Left lung (tissue), 14 donors: ENCODE measurements at places on chromosomes 3 and 15. TPM values are rescaled to one million over a fixed set of nuclear protein-coding genes. Genes with fewer than 3 reads are reported as not detected.

The RARRES1 gene
- polyA plus RNA-seq: 112 TPM

DNA sequence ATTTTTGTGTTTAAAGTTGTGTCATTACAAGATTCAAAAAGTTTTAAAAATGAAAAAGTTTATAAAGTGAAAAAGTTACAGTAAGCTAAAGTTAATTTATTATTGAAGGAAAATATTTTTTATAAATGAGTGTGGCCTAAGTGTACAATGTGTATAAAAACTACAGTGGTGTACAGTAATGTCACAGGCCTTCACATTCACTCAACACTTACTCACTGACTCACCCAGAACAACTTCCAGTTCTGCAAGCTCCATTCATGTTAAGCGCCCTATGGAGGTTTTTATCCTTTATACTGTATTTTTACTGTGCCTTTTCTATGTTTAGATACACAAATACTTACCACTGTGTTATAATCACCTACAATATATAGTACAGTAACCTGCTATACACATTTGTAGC is 76.3 kb downstream of the DTWD1 start:
- DNase-seq: no peak

The GPR160 gene
- 10.9 TPM for polyA plus RNA-seq

DNA sequence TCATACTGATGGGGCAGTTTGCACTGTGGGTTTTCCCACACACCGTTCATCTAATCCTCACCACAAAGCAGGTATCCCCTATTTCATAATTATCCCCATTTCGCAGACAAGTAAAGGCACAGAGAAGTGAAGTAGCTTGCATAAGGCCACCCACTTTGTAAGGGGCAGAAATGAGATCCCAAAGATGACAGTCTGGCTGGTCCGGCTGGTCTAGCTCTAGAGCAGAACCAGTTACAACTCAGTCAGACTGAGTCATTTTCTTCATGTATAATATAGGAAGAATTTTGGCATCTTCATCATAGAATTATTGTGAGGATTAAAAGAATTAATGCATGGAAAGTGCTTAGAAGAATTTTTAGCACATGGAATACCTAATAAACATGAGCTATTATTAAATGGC is 10.6 kb downstream of the RBP1 start:
- no peak for DNase-seq
